ENCODE measurements at places on chromosomes 3 and 15. TPM values are rescaled to one million over a fixed set of nuclear protein-coding genes. Genes with fewer than 3 reads are reported as not detected.
A peak's percentile ranks its signal among the peaks of the same experiment; 100 is the strongest.

DNA sequence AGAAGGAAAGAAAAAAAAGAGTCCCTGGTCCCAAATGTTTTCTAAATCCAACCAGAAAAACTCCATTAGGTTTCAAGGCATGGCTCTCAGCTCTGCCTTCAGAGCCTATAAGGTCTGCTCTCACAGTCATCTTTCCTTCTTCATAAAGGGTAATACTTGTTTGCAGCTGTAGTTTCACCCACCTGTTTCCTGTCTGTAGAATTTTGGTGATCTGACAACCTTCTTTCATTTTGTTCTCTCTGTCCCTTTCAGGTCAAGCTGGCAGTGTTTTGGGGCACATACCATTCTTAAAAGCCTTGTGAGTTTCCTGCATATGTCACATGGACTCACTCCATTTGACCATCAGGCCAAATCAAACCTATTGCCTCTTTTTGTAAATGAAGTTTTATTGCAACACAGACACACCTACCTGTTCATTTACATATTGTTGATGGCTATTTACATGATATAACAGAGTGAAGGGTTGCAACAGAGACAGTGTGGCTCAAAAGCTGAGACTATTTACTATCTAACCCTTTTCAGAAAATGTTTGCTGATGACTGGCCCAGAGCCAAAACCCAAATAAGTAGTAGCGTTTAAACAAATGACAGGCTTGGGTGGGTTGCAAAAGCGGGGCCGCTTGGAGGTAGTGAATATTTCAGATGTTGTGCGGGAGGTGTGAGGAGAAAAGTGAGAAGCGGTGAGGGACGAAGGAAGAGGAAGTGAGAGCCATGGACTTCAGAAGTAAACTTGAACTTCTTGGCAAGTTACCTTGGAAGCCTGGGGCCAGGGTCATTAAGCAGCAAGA, 292.7 kb upstream of the PROK2 start:
- DNase-seq: no peak
- no peak overlapping the region for H3K27ac ChIP-seq
- H3K4me1 ChIP-seq: no peaks in the 10 kb centered on the region
- H3K36me3 ChIP-seq: peaks cover 16% of the 10 kb centered on the region
- no peak overlapping the region for H3K4me3 ChIP-seq
- H3K27me3 ChIP-seq: no peaks in the 10 kb centered on the region

GRCh38 chr15:64274341-64274950, 81.5 kb downstream of the CSNK1G1 start:
- H3K27me3 ChIP-seq: no peaks in the 10 kb centered on the region
- H3K36me3 ChIP-seq: no peaks in the 10 kb centered on the region
- H3K4me1 ChIP-seq: no peaks in the 10 kb centered on the region
- H3K4me3 ChIP-seq: no peak overlapping the region
- H3K27ac ChIP-seq: no peak overlapping the region

GPR156 gene
- total RNA-seq: 0.83 TPM

GRCh38 chr15:95326431-95327182, 1003.9 kb upstream of the NR2F2 start:
- H3K4me3 ChIP-seq: peak overlapping the region; percentile 90
- DNase-seq: peak; percentile 21
- H3K36me3 ChIP-seq: no peaks in the 10 kb centered on the region
- no peak overlapping the region for H3K27ac ChIP-seq

DNA sequence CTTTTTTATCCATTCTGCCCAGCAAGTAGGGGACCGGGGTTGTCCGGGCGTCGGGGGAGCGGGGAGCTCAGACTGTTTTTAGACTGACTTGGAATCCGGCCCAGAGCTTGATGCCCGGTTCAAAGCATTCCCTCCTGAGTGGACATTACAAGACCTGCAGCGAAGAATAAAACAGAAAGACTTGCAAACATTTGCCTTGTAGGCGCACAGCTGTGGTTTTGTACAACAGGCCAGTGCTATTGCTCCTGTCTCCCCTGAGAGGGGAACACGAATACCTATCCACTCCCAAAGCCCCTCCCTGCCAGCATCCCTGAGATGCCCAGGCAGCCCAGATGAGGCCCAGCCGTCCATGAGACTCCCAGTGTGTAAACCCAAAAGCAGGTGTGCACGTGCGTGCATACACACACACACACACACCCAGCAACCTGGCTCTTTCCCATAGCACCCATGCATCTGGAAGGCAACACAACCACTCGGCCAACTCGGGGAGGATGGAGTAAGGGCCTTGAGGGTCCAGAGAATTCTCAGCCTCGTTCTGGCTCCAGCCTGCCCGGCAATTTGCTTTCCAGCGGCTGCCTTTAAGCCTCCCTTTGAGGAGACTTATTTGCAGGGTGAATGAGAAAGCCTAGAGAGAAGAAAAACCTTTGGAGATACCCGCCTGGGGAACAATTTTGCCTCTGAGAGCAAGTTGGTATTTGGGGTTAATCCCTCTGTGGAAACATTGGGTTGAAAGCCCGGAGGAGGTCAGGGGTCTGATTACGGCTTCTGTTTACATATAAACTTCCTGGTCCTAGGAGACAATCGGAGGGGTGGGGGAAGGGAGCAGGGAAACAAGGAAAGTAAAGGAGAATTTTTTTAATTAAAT, 161.0 kb upstream of the HES1 start:
- H3K27me3 ChIP-seq: peaks cover 3% of the 10 kb centered on the region
- DNase-seq: no peak
- no peak overlapping the region for H3K4me3 ChIP-seq
- peaks cover 8% of the 10 kb centered on the region for H3K4me1 ChIP-seq

- no peaks in the 10 kb centered on the region for H3K36me3 ChIP-seq
- peak overlapping the region; percentile 72 for H3K27ac ChIP-seq
- H3K27me3 ChIP-seq: peaks cover 8% of the 10 kb centered on the region
- H3K4me3 ChIP-seq: no peak overlapping the region
- H3K4me1 ChIP-seq: peaks cover 36% of the 10 kb centered on the region
These were observed 372.8 kb upstream of the TBL1XR1 start for GRCh38 chr3:177569875-177570657.

- H3K4me1 ChIP-seq: no peaks in the 10 kb centered on the region
- H3K27me3 ChIP-seq: no peaks in the 10 kb centered on the region
- H3K4me3 ChIP-seq: no peak overlapping the region
- no peak for DNase-seq
- H3K36me3 ChIP-seq: no peaks in the 10 kb centered on the region
These were observed 12.2 kb downstream of the NCEH1 start for GRCh38 chr3:172698631-172699030.

CGNL1 gene
- total RNA-seq: 5.4 TPM

DNA sequence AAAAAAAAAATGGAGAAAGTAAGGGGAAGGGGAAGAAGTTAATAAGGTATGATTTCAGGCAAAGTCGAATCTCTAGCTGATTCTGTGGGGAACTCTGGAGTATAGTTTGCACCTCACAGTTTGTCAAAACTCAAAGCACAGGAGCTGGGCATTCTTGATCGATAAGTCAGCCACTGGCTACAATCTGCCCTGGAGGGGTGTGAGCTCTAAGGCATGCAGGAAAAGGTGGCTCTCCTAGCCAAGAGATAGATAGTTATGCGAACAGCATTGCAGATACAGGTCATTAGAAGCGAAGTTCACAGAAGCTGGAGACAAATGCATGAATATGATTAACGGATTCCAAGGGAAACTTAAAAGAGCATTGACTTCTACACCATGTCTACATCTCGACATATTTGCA, 952.6 kb downstream of the AGBL1 start:
- no peak overlapping the region for H3K27ac ChIP-seq
- DNase-seq: no peak

DNA sequence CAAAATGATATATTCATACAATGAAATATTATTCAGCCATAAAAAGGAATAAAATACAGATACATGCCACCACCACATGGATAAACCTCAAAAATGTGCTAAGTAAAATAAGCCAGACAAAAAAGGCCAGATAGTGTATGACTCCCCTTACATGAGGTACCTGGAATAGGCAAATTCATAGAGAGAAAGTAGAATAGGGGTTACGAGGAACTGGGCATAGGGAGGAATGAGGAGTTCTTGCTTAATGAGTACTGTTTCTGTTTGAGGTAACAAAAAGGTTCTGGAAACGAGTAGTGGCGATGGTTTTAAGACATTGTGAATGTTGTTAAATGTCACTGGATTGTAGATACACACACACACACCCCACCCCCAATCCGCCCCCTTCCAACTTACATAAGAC, 8.2 kb downstream of the RAF1 start:
- H3K36me3 ChIP-seq: no peaks in the 10 kb centered on the region
- no peak for DNase-seq
- H3K27me3 ChIP-seq: peaks cover 4% of the 10 kb centered on the region
- no peak overlapping the region for H3K4me3 ChIP-seq
- peaks cover 24% of the 10 kb centered on the region for H3K4me1 ChIP-seq
